HT1080 (cell line): ENCODE measurements at places on chromosomes 5 and 9. TPM values are rescaled to one million over a fixed set of nuclear protein-coding genes. Genes with fewer than 3 reads are reported as not detected.

DNA sequence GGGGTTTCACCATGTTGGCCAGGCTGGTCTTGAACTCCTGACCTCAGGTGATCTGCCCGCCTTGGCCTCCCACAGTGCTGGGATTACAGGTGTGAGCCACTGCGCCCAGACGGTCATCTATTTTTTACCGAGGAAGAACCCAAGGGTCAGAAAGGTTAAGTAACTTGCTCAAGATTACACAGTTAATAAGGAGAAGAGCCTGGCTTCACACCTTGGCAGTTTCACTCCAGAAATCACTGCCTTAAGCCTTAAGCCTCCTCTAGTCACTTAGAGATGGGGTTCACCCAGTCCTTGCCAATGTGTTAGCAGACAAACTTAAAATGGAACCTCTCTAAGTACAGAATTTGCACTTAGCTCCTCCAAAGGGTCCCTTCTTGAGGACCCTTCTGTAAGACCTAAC is 116.3 kb downstream of the PTTG1 start:
- DNase-seq, result no peak

DNA sequence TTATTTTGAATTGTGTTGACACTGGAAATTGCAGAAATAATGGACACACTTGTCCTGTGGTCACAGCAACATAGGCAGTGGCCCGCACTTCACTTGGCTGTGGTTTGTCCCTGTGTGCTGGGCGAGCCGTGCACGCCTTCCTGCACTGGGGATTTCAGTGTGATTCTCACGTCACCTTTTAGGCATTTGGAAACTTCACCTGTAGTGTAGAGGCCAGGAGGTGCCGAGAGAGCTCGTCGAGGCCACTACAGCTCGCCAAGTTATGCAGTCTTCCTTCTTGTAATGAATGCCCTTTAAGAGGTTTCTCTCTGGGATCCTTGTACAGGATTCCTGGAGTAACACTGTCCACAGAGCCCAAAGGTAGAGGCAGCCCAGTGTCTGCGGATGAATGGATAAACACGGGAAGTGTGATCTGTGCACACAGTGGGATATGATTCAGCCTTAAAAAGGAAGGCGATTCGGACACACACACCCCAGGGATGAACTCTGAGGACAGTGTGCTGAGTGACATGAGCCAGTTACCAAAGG is 14.7 kb downstream of the TRAF2 start:
- no peak for DNase-seq

GRCh38 chr5:73826301-73827105 is 200.5 kb downstream of the ARHGEF28 start:
- DNase-seq, result peak; percentile 13

Gene MYMK
- total RNA-seq, result not detected in 2 replicates

Gene GABBR2
- 1.9 and 3.7 TPM in 2 replicates for total RNA-seq
